ENCODE measurements at places on chromosomes 11 and 22.

DNA sequence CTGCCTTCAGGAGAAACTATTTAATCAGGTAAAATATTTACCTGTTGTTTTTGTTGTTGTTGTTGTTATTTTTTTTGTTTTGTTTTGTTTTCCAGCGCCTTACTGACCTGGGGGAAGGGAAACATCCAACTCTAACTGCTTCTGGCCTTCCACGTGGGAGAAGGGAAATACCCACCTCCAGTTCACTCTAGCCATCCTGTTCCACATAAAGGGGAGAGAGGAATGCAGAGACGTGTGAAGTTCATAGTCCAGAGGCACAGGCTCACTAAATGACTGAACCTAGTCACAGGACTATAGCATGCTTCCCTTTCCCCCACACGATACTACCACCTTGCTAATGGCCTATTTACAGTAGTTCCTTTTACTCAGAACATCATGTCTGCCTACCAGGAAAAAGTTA lies 72.4 kb upstream of the VSTM5 start:
- no peak for DNase-seq

GRCh38 chr11:92979176-92979575 lies 9.7 kb downstream of the MTNR1B start:
- DNase-seq, result peak; percentile 3

DNA sequence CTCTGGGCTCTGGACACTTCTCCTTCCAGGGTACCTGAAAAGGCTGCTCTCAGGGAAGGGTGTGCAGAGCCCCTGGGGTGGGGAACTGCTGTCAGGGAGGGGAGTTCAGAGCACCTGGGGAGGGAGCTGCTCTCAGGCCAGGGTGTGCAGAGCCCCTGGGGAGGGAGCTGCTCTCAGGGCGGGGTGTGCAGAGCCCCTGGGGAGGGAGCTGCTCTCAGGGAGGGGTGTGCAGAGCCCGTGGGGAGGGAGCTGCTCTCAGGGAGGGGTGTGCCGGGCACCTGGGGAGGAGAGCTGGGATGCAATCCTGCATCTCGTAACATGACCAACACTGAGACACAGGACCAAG lies 764.2 kb downstream of the BRD1 start:
- no peak for DNase-seq

DNA sequence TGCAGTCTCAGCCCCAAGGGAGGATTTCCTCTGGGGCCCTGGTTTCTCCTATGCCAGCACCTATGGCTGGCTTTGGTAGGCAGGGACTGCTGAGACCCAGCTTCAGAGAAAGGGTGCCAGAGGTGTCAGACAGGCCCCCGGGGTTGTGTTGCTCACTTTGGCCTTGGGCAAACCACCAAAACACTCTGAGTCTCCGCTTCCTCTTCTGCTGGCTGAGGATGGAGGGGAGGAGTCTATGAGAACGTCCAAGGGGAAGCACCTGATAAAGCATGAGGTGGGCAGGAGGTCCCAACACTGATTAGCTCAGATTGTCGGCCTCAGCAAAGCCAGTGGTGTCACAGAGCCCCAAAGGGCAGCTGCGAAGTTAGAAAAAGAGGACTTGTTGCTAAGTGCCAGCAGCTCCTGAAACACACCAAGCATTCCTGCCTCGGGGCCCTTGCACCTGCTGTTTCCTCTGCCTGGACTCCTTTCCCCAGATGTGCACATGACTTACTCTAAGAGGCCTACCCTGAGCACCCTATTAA lies 10.5 kb downstream of the SMTNL1 start:
- DNase-seq, result no peak

- no peak for DNase-seq
These were observed 22.9 kb downstream of the MS4A6E start for GRCh38 chr11:60349990-60350389.

- no peak for DNase-seq
These were observed 62.8 kb downstream of the AMOTL1 start for GRCh38 chr11:94830722-94831510.

- peak; percentile 24 for DNase-seq
These were observed 16.0 kb downstream of the TRPM5 start for GRCh38 chr11:2428322-2428795.

DNA sequence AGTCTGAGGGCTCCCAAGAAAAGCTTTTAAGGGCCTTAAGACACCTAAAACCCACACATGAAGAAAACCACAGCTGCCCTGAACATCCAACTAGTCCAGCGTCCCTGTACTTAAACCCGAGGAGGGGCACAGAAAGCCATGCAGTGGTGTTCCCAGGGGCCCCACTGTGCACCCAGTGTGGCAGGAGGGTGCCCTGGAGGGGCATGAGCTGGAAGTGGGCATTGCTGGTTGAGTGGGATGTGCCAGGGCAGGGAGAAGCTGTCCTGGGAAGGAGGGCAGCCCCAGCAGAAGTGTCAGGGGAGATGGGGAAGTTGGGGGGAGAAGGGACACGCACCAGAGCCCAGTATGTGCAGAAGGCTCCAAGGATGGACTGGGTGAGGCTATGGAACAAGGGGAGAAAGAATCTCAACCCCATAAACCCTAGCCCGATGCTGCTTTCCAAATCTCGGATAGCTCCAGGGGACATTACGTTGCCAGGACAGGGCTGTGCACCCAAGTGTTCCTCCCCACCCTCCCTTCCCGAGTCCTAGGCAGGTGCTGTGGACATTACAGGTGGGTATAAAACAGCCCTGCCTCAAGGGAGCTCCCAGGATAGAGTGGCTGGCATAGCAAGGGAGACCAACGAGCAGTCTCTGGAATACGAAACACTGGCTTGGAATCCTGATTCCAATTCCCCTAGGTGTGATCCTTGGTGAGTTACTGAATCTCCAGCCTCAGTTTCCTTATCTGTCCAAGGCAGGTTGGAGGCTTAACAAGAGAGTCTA lies 44.2 kb downstream of the SHANK2 start:
- no peak for DNase-seq

DNA sequence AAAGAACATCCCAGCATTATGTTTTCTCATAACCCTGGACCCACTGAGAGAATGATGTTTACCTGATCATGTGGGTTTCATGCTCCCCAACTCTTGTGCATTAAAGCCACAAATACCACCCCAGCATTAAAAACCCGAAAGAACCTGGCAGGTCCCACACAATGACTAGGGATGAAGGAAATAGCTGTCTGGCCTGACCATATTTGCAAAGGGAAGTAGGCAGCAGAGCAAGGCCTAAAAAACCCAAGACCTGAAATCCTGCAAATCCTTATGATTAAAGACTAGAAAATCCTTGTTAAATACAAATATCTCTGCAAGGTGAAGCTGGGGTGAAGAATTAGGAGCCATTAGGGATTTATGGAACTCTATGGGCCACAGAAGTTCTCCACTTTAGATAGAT lies 23.7 kb downstream of the PAK1 start:
- no peak for DNase-seq

- no peak for DNase-seq
These were observed 372.4 kb downstream of the NXPE2 start for GRCh38 chr11:115050756-115051155.

DNA sequence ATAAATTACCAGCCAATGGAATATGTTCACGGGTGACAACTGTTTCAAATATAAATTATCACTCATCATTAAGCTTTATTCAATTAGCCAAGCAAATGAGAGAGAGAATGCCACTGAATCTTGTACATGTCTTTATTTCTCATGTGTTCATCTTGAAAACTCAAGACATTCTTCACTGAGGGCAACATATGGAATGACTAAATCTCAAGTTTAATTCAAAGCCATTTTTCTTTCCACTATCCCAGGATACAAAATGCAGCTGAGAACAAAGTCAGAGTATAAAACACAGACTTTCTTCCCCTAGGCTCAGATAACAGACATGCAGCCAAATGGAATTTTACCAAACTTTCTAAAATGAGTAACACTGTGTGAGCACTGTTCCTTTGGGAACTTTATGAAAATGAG lies 12.1 kb upstream of the BBOX1 start:
- DNase-seq, result no peak

DNA sequence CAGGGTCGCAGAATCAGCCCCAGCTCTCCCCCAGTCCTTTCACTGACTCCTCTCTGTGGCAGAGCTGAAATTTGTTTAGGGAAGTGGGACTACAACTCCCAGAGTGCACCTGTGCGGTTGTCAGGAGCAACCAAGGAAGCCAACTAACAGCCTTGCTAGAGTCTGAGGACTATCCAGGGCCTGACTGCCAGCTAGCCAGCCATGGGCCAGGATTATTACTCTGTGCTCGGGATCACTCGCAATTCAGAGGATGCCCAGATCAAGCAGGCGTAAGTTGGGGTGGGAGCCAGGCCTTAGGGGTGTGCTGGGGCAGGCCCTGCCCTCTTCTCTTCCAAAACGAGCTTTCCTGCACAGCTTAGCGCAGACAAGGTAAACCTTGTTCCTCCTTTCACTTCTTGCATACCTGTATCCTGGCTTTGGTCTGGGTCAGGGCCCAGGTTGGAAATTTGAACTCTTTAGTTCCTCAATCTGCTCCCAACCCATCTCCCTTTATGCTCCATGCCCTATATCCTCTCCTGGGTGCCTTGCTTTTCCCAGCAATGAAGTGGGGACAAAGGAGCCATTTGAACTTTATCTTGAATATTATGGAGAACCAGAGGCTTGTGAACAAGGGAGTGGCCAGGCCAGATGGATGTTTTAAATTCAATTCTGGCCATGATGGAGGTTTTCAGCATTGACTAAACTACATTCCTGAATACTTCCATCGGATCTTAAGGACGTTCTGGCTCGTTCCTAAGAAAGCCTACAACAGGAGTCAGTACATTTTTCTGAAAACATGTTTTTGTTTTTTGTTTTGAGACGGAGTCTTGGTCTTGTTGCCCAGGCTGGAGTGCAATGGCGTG lies at the start of gene DNAJB13:
Gene DNAJB13, plus strand, starts transcription at position 158 of the 842 bp plus-strand sequence. Its CDS starts 44 bp downstream, at position 202.
- peak; percentile 57 for DNase-seq

- peak; percentile 81 for DNase-seq
These were observed 83.0 kb downstream of the TMPRSS5 start for GRCh38 chr11:113623114-113623513.

- no peak for DNase-seq
These were observed 42.9 kb downstream of the PARVB start for GRCh38 chr22:44067033-44067432.

DNA sequence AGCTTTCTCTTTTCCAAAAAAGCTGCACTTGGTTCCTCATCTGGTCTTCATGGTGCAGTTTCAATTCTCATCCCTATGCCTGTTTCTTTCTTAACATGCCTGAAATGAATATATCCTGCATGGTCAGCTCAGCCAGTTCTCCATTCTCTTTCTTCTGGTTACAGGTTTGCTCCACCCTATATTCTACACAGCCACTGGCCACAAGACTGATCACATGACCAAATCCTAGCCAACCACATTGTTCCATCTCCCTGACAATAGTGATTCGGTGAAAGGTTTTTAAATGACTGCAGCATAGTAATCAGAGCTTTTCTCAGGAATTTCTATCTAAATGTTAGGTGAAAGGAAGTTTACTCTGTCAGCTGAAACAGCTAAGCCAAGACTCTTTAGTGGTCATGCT lies 891.4 kb downstream of the METTL15 start:
- DNase-seq, result no peak

DNA sequence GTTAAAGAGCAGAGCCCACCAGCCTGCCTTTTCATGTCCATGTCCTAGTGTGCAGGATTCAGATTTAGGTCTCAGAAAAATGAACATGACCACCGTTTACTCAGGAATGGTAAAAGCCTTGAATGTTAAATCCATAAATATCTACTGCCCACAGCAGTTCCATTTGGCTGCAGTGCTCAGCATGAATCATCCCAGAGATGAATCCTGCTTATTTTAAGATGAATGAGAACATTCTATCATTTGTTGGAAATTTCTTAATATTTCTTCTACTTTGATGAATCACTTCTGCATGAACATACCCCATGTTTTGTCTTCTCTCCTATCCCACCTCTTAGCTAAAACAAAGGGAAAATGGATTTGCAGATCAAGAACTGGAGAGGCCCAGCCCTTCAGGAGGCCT lies 47.5 kb upstream of the AQP11 start:
- peak; percentile 80 for DNase-seq

GRCh38 chr11:130536106-130537040 lies 87.9 kb downstream of the ADAMTS15 start:
- DNase-seq, result peak; percentile 24

DNA sequence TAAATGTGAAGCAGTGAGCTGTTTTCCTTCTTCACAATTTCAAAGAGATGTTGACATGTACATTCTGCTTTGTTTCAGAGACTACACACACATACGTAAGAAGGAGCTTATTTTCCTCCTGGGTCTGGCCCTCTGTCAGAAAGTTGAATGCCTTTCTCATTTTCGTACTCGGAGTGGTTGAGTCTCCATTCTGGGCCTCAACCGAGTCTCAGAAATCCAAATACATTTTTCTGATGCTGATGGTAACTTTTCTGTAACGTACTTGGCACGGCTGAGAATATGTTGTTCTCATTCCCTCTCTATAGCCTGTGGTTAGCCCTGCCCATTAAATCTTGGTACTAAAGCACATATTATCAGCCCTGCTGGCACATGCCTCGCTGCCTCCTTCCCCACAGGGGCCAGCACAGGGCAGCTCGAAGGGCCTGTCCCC lies 25.3 kb downstream of the PARVA start:
- peak; percentile 89 for DNase-seq

DNA sequence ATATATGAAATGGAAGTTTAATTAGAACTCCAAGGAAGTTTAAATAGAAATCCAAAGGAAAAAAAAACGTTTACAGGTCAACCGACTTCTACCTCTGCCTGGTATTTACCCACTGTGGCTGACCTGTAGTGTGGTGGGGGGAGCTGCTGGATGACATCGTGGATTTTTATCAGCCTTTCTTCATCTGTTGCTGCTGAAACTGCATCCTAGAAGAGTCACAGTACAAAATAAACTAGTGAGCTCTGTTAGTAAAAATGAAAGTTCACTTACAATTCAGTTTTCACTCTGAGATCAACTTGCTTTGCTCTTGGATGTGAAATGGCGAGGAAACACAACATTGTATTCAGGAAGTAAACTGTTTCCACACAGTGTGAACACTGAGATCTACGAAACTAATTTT lies 43.2 kb upstream of the TP53AIP1 start:
- DNase-seq, result no peak

DNA sequence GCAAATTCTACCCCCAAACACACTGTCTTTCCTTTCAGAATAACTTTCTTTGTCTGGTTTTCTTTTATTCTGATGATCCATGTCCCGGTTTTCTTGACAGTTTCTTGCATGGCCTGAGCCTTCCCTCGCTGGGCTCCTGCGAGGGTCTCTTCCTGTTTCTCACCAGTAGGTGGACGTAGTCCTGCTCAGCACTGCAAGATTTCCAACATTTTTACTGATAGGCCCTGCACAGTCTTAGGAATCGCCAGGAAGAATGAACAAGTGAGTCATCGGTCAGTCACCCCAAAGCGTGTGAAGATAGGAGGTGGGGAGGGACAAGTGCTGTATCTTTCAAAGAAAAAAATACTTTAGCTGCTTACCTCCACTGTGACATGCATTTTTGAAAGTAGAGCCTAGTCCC lies 16.9 kb upstream of the KIRREL3 start:
- DNase-seq, result peak; percentile 14
